Left lung (tissue), 14 donors: ENCODE measurements at places on chromosomes 7 and 10.

DNA sequence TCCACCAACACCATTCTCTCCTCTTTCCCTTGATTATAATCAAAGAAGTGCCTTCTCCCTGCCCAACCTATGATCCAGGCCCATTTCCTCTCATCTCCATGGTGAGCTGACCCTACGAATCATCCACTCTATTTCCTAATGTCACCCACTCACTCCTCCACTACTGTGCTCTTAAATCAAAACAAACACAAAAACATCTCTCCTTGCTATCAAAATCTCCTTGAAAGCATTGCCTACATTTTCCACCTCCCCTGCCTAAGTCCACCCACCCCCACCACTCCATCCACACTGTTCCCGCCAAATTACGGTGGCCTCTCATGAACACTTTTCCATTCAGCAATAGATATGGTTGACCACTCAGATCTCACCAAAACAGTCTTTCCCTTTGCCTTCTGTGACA, 5.3 kb downstream of the DYDC1 start:
- peaks cover 2% of the 10 kb centered on the region for H3K4me1 ChIP-seq
- H3K27ac ChIP-seq: no peak overlapping the region
- no peak for DNase-seq
- H3K27me3 ChIP-seq: peaks cover 12% of the 10 kb centered on the region

DNA sequence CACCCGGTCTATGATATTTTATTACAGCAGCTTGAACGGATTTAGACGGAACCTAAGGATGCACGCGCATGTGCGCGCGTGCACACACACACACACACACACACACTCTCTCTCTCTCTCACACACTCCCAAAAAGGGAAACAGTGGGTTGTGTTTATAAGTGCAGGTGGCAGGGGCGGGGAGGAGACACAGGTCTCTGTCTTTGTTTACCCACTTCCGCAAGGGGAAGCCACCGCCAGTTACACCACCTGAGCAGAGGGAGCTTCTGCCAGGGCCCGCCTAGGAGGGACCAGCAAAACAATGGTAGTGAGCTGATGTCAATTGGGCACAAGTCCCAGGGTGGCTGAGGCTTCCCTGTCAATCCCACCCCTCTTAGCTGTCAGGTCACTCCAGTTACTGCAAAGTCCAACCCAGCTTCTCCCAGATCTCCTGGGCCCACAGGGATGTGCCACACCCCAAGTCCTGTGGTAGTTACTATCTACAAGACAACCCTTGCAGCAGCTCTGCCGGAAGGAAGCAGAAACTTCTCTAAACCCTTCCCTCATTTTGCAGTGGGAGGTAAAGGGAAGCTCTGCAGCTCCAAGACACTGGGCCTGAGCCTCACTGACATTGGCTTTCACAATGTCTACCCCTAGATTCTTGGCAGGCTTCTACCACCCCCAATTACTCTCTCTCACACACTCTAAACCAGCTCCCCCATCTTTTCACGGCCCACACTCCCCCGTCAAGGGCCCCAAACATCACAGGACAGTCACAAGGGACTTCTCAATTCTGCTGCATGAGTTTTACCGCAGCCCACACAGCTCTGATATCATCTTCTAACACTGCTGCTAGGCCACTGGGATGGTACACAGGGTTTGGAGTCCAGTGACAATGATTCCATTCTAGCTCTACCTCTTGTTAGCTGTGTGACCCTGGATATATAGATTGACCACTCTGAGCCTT, 17.6 kb downstream of the ANXA11 start:
- no peaks in the 10 kb centered on the region for H3K36me3 ChIP-seq
- H3K27ac ChIP-seq: peak overlapping the region; percentile 80
- DNase-seq: no peak
- H3K4me1 ChIP-seq: peaks cover 17% of the 10 kb centered on the region
- no peak overlapping the region for H3K4me3 ChIP-seq

DNA sequence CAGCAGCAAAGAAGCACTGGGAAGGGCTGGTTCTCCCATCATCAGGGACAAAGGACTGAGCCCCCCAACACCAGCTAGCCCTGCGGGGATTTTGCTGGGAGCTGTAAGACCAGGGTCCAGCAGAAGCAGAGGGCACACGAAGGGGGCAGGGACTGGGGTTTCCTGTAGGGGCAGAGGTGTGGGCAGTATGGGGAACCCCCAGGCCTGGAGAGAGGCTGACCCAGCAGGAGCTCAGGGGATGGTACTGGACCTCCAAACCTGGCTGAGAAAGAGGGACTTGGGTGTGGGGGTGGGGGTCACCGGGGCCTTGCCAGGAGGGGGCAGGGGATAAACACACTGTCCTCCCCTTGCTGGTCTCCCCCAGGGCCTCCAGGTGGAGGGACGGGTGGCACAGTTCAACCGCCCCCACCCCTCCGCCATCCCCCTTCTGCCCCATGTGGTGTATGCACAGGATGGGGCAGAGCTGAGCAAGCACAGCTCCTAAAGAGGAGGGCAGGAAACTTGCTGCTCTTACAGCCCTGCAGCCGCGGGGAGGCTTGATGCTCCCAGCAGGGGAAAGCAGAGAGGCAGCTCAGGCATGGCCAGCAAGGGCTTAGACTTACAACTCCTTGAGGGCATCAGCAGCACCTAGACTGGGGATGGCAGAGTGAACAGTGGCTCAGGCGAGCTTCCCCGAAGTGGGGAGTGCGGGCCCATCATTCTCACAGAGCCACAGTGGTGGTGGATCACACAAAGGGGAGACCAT, 12.4 kb upstream of the RET start:
- H3K4me1 ChIP-seq: no peaks in the 10 kb centered on the region
- H3K27ac ChIP-seq: no peak overlapping the region
- no peaks in the 10 kb centered on the region for H3K36me3 ChIP-seq
- H3K27me3 ChIP-seq: no peaks in the 10 kb centered on the region
- no peak for DNase-seq

- DNase-seq: no peak
- peaks cover 6% of the 10 kb centered on the region for H3K4me1 ChIP-seq
- peak overlapping the region; percentile 14 for H3K27ac ChIP-seq
- no peak overlapping the region for H3K4me3 ChIP-seq
These were observed 32.4 kb upstream of the CCDC7 start for GRCh38 chr10:32413513-32413912.

- DNase-seq: no peak
- no peak overlapping the region for H3K27ac ChIP-seq
- no peaks in the 10 kb centered on the region for H3K36me3 ChIP-seq
- H3K4me1 ChIP-seq: no peaks in the 10 kb centered on the region
- H3K4me3 ChIP-seq: no peak overlapping the region
These were observed 173.6 kb downstream of the ADAM12 start for GRCh38 chr10:126214679-126215078.

DNA sequence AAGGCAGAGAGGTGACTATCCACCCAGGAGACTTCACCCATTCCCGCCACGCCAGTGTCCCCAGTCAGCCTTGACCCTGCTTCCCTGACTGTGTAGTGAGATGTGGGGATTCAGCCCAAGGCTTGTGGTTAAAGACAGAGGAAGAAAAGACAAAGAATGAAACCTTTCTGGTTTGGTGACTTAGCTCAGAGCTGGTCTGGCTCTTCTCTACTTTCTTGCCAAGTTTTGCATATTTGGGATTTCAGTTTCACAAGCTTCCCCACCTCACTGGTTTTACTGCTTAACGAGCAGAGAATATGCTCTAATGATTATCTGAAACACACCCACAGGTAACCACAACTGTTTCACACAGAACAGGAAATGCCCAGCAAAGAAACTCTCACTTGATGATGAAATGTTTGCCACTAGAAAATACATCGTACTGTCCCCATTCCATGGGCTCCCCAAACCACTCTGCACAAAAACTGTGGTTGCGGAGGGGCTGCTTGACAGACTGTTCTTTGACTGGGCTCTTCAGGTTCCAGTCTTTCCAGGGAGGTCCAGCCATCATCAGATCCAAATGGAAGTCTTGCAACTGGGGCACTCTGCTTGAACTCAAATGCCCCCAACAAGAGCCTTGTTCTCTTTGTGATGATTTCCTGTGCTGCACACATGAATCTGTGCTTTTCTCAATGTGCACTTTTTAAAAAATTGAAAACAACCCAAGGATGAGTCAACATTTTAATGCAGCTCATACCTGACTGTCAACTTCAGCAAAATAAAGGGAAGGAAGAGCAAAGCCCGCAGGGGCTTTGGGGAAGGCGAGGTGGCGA, 95.5 kb downstream of the CTBP2 start:
- H3K36me3 ChIP-seq: no peaks in the 10 kb centered on the region
- H3K27me3 ChIP-seq: no peaks in the 10 kb centered on the region
- DNase-seq: peak; percentile 43
- no peak overlapping the region for H3K4me3 ChIP-seq
- H3K27ac ChIP-seq: peak overlapping the region; percentile 11
- peaks cover 63% of the 10 kb centered on the region for H3K4me1 ChIP-seq

DNA sequence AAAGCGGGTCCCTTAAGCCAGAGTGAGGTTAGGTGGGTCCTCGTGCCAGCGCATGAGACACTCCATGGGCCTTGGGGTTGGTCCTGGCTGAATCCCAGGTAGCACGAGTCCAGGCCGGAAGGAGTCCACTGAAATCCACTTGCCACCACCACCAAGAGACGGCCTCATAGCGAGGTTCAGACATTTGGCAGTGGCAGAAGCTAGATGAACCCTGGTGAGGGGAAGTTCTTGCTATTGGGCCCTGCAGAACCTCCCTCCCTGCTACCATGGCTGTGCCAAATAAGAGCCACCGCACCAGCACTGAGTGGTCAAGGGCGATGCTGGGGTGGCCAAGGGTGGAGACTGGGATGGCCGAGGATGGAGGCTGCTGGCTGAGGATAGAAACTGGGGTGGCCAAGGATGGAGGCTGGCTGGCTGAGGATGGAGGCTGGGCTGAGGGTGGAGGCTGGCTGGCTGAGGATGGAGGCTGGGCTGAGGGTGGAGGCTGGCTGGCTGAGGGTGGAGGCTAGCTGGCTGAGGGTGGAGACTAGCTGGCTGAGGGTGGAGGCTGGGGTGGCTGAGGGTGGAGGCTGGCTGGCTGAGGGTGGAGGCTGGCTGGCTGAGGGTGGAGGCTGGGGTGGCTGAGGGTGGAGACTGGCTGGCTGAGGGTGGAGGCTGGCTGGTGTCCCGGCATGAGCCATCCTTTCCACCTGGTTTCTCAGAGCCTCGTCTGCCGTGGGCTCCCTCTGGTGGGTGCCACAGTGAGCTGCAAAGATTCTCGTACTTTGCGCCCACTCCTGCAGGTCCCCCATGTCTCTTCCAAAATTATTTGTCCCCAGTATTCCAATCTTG, 88.2 kb downstream of the ELFN1 start:
- H3K27ac ChIP-seq: no peak overlapping the region
- DNase-seq: no peak
- no peaks in the 10 kb centered on the region for H3K36me3 ChIP-seq
- no peak overlapping the region for H3K4me3 ChIP-seq

DNA sequence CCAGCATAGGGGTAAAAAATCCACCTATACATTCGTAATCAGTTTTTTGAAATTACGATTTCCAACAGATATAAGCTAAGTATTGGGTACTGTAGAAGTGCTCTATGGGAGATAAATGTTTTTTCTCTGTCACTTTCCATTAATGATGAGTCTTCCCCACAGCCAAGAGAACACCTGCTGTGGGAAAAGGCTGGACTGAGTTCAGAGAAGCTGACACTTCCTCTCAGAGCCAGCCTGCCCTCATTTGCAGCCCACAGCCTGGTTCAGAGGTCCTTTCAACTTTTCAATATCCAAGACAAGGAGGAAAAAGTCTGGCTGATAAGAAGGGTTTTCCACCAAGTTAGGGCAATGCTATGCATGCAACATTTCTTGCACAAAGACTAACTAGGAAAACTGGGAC, 64.5 kb upstream of the DNAJB12 start:
- no peak for DNase-seq
- H3K27ac ChIP-seq: no peak overlapping the region
- H3K4me3 ChIP-seq: no peak overlapping the region
- H3K36me3 ChIP-seq: no peaks in the 10 kb centered on the region
- no peaks in the 10 kb centered on the region for H3K4me1 ChIP-seq
- no peaks in the 10 kb centered on the region for H3K27me3 ChIP-seq

GRCh38 chr7:39509912-39510311, 56.3 kb upstream of the YAE1 start:
- H3K27ac ChIP-seq: no peak overlapping the region
- peaks cover 5% of the 10 kb centered on the region for H3K4me1 ChIP-seq
- no peaks in the 10 kb centered on the region for H3K27me3 ChIP-seq
- no peak overlapping the region for H3K4me3 ChIP-seq
- DNase-seq: no peak
- no peaks in the 10 kb centered on the region for H3K36me3 ChIP-seq

DNA sequence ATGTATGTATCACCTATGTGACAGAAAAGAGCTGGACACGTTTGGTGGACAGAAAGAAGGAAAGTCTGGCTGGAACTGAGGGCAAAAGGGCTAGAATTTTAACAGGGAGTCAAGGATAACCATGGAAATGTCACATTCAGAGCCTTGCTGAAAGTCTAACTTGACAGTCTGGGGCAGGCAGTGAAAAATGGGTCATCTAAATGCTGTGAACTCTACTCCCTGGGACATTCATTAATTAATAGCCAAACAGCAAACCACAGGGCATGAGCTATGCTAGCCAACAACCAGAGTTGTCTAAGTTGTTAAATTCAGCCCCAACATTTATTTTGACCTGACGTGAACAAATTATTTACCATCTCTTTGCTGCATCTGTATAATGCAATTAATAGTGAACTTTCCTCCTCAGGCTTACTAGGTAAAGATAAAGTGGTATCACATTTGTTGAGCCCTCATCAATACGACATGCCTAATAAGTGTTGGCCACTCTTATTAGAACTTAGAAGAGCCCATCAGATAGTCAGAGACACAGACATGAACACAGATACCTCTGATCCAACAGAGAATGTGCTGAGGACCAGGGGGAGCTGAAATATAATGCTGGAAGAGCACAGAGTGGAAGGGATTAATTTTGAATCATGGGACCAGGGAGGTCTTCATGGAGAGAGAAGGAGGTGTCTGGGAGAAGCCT, 109.9 kb downstream of the SORCS1 start:
- no peak for DNase-seq
- H3K27me3 ChIP-seq: peaks cover 5% of the 10 kb centered on the region
- H3K4me1 ChIP-seq: no peaks in the 10 kb centered on the region
- no peak overlapping the region for H3K27ac ChIP-seq

- no peaks in the 10 kb centered on the region for H3K36me3 ChIP-seq
- no peaks in the 10 kb centered on the region for H3K27me3 ChIP-seq
- no peak overlapping the region for H3K27ac ChIP-seq
- H3K4me3 ChIP-seq: no peak overlapping the region
These were observed 153.2 kb upstream of the ADCY1 start for GRCh38 chr7:45420843-45421495.

- DNase-seq: no peak
- H3K27me3 ChIP-seq: peaks cover 5% of the 10 kb centered on the region
- H3K4me3 ChIP-seq: no peak overlapping the region
- H3K4me1 ChIP-seq: no peaks in the 10 kb centered on the region
- no peak overlapping the region for H3K27ac ChIP-seq
These were observed 208.2 kb upstream of the PRKCQ start for GRCh38 chr10:6788231-6788630.
